ENCODE measurements at places on chromosomes 3 and 15.
A peak's percentile ranks its signal among the peaks of the same experiment; 100 is the strongest.

DNA sequence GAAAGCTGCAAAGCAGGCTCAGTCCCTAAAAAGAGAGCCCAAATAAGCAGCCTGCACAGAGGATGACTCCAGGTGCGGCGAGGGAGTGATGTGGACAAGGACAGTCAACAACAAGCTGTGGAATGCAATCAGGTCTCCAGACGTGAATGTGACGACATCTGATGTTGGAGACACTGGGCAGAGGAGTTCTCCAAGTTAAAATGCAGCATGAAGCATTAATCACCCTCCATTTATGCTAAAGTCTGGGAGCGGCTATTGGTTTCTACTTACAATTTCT lies 316.7 kb downstream of the FGF12 start:
- no peak for DNase-seq

GRCh38 chr15:65642594-65642993 lies 20.9 kb downstream of the SLC24A1 start:
- DNase-seq, result no peak

DNA sequence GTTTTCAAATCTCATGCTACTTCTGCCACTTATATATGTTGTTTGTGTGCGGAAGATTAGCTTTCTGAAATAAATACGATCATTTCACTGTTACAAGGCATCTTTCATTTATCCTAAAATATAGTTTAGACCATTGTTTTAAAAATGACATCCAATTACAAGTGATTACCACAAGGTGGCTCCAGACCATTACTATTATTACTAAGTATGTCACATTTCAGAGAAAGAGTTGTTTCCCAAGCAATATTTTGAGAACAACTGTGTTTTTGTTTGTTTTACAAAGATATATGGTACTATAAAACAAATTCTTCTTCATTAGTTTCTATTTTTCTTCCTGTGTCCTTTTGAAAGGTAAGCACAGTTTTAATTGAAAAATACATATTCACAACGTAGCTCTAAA lies 136.0 kb upstream of the RAP2B start:
- DNase-seq, result peak; percentile 47

- DNase-seq, result no peak
Observed at GRCh38 chr3:133393691-133394474, 6.0 kb upstream of the BFSP2 start.

DNA sequence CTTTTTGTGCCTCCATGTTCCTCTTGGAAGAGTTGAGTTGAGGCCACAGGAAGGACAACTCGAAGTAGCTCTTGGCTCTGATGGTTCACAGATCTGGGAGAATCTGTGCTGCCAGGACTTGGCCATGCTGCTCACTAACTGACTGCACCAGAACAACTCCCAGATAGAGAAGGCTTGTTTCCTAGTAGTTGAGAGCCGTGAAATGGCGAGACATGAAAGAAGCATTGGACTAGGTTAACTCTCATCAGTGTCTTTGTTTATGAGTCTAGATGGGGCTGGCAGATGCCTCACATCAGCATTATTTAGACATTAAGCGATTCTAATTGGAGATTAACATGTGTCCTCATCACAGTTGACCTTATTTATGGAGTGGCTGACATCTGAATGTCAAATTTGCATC lies 92.9 kb upstream of the AGBL1 start:
- no peak for DNase-seq

- DNase-seq, result no peak
Observed at GRCh38 chr3:12300137-12300536, 11.3 kb downstream of the PPARG start.

- peak; percentile 81 for DNase-seq
Observed at GRCh38 chr3:127694467-127695215, 21.9 kb downstream of the ABTB1 start.

DNA sequence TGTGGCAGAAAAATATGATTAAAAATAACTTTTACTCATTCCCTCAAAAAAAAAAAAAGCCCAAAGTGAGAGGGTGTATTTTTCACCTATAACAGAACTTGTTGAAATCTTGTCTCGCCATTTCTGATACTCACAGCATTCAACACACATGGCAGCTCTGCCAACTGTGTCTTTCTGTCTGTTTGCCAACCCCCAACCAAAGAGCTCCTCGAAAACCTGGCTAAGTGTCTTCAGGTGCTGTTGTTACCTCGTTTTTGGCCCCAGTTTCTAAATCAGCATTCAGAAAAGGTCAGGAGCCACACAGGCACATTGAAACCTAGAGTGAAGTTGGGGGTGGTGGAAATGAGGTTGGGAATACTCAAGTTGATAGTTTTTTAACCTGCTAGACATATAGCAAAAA lies 123.5 kb downstream of the TMEM108 start:
- DNase-seq, result no peak

DNA sequence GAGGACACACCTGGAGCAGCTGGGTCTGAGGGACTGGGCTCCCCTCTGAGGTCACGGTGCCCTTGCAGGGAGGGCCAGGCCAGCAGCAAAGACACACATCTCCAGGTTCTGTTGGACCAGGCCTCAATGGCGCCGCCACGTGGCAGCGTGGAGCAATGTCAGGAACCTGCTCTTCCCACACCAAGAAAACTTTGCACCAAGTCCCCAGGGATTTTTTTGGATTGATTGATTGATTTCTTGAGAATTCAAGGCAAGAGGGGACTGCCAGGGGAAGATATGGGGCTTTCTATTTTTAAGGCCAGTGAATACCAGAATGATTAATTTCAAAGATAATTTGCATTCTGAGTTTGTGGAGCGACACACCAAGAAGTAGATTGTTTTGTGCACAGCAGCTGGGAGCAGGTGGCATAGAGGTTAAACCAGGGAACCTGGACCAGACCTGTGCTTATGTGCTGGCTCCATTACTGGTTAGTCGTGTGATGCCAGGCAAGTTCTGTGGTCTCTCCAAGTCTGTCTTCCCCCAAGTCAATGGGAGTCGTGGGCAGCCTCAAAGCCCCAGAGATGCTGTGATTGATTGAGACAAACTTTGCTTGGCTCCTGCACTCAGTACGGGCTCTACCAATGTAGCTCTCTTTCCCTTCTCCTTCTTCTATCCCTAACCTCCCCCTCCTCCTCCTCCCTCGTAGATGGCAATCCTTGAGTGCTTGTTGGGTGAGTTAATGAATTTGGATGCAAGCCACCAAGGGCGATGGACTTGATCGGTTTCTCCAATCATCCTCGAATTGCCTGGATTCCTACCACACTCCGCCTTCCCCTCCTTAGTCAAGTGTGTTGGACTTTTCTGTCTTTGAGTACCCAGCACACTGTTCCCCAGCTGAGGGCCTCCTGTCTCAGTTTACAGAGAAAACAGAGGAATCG lies 96.2 kb upstream of the TRPM1 start:
- peak; percentile 82 for DNase-seq

DNA sequence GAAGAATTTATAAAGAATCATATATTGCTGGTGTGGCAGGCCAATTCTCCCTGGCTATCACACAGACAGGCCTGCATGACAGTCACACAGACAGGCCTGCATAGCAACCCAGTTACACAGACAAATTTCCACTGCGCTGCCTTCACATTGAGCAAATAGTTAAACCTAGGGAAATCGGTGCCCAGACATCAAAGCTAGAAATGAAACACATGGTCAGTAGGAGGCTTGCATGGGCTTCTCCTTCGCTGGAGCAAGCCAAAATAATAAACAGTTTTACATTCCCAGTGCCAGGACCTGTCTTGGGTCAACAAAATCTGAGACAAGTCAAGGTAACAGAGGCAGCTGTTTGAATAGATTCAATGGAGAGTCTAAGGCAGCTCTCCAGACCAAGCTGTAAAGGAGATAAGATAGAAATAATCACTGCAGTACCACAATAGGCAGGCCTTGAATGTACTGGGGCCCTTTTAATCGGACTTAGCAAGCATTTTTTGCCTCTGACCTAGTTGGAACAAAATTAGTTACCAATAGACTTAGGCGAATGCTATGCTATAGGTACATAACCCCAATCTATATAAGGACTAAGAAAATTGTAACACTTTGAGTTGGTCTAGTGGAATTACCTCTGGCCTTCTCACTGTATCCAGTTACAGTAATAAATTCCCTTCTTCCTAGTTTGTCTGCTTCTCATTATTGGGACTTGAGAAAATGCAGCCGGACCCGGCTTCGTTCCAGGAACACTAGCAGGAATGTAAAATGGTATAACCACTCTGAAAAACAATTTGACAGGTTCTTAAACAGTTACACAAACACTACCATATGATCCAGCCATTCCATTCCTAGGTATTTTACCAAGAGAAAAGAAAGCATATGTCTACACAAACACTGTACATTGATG lies 274.7 kb upstream of the UBE2E2 start:
- no peak for DNase-seq

DNA sequence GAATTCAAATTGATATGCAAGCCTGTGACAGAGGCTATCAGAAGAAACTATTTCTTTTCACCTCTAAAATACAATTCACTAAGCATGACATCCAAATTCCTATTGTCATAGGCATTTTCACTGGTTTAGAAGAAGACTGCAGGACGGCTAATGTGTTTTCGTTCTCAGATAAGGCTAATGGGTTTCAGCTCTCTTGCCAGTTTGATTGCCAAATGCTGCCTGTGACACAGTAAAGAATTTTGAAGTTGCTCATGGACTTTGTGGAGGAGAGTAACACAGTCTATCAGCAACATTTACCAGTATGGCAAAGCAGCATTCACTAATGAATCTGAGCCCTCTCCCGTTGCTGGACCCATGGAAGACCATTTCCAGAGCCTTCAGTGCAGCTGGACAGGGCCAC lies 948.1 kb downstream of the FHIT start:
- DNase-seq, result no peak

GRCh38 chr15:65424683-65425082 lies 1.9 kb upstream of the IGDCC4 start:
- no peak for DNase-seq

GRCh38 chr3:87370007-87370406 lies 93.6 kb upstream of the POU1F1 start:
- DNase-seq, result no peak

DNA sequence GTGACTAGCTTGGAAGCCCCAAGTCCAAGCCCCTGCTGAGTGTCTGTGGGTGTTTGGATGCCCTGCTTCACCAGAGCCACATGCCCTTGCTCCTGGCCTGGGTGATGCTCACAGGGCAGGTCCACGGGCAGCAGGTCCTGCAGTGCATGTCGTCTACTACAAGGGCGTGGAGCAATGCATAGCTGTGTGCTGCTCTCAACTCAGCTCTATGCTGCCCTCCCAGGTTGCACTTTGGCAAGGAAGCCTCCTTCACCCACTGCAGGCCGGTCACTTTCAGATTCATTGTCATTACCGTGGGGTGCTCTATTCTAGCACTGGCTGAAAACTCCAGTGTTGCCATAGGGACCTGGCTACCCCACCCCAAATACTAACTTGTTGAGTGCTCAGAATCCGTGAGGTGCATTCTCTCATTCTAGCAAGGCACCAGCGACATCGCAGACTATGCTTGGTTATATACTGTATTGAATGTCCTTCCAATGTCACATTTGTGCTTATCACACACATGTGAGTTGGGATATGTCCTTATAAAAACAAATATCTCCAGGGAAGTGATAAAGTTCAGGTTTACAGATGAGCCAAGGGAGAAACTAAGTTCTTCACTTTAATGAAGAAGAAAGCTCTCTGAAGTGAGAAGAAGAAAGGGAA lies 51.8 kb downstream of the GRAMD1C start:
- no peak for DNase-seq

DNA sequence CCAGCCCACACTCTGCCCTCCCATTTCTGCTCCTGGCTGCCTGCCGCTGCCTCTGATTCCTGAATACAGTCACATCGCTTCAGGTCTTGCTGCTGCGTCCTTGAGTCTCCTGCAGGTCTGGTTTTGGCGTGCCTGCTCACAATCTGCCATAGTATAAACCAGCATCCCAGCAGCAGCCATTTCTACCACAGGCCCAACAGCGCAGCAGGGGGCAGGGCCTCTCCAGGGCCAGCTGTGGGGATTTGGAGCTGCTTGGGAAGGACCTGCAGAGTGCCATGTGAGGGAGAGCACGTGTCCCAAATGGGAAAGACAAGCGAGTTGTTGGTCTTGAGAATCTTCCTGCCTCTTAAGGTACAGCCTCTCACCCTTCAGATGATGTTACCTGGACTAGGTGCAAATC lies 398.3 kb upstream of the PPP2R3A start:
- no peak for DNase-seq

DNA sequence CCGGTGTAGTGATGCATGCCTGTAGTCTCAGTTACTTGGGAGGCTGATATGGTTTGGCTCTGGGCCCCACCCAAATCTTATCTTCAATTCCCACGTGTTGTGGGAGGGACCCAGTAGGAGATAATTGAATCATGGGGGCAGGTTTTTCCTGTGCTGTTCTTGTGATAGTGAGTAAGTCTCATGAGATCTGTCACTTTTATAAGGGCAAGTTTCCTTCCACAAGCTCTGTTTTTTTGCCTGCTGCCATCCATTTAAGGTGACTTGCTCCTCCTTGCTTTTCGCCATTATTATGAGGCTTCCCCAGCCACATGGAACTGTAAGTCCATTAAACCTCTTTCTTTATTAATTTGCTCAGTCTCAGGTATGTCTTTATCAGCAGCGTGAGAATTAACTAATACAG lies 566.7 kb upstream of the NECTIN3 start:
- DNase-seq, result no peak

GRCh38 chr3:68986496-68987208 lies 26.8 kb downstream of the EOGT start:
- DNase-seq, result no peak

GRCh38 chr3:297585-297984 lies 101.0 kb downstream of the CHL1 start:
- DNase-seq, result no peak

GRCh38 chr15:66842710-66843441 lies 140.8 kb downstream of the SMAD6 start:
- no peak for DNase-seq

DNA sequence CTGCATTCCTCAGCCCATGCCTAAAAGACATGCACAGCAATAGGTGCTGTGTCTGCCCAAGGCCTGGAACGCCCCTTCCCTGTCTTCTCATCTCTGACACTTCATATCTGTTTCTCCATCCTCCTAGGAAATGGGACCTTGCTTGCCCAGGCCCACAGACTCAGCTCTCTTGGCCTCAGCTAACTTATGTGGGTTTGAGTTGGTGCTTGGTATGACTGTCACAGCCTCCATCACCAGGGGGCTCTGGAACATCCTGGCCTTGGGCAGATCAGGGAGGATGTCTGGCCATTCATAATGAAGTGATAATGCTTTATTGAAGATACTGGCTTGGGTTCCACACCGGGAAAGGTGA lies 156.7 kb upstream of the SMAD3 start:
- no peak for DNase-seq

GRCh38 chr15:74252291-74252690 lies 16.2 kb downstream of the CCDC33 start:
- DNase-seq, result no peak
